Left forelimb (tissue), 1 donor: ENCODE measurements at places on chromosomes 5 and 9.
A peak's percentile ranks its signal among the peaks of the same experiment; 100 is the strongest.

DNA sequence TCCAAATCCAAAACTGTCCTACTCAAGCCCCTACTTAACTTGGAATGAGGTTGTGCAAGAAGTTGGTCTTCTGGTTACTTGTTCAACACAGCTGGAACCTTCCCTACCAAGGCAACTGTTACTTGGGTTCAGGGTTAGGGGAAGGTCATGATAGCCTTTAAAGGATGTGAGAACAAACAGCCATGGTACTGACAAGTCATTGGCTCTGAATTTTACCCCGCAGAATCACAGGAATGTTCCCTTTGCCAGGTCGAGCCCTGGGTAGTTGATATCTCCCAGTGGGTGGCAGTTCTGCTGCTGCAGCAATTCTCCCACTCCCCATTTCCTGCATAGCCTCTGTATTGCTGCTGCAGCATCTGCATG is 396.1 kb upstream of the MPDZ start:
- no peak for DNase-seq

DNA sequence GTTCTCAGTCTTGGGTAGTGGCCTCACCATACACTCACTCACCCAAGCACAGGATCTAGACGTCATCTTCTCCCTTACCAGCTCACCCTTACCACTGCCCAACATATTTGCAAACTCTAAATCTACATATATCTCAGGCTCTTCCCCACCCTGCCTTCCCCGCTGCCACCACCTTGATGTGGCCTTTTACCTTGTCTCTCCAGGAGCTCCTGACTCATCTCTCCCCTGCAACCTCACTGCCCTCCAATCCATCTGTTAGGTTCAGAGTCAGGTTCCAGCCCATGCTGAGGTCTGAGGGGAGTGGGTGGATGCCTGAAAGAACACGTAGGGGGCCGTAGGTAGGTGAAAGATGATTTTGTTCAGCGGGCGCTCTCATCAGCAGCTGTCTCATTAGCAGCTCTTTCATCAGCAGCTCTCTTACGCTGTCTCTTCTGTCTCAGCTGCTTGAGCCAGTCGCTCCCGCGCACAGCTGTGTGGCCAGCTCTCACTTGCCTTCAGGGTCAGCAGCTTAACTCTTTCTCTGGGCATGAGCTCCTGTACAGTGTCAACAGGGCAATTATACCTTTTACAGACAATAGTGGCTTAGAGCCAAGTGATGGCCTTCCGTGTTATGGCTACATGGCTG is 23.1 kb upstream of the CKMT2 start:
- DNase-seq: no peak

GRCh38 chr5:123176224-123176937 is 87.3 kb downstream of the PRDM6 start:
- no peak for DNase-seq

GRCh38 chr5:157108976-157109375 is at the start of gene HAVCR2:
HAVCR2 (minus strand) TSS chr5:157109044; CDS start chr5:157108983, 61 bp downstream.
- DNase-seq: no peak

- DNase-seq: no peak
These were observed 344.3 kb upstream of the ARRDC3 start for GRCh38 chr5:91727463-91727862.

DNA sequence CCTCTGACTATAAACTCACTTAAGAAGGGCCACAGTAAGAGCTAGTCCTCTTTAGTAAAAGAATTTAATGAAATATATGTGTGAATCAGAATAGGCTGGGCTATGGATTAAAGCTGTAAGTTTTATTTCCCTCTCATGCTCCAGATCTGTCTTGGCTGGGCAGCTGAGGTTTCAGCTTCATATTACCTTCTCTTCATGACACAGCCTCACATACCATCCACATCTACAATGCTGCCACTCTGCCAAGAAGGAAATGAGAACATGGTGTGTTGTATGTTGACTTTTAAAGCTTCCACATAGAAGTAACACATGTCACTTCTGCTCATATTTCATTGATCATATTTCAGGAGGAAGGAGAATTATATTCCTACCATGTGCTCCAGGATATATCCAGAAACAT is 776.0 kb upstream of the ACO1 start:
- no peak for DNase-seq

GRCh38 chr9:124733964-124734740 is 37.0 kb downstream of the NR6A1 start:
- no peak for DNase-seq

GRCh38 chr5:31854181-31855133 is 215.5 kb downstream of the PDZD2 start:
- peak; percentile 72 for DNase-seq

- DNase-seq: no peak
These were observed 395.1 kb downstream of the PLK2 start for GRCh38 chr5:58064801-58065200.

DNA sequence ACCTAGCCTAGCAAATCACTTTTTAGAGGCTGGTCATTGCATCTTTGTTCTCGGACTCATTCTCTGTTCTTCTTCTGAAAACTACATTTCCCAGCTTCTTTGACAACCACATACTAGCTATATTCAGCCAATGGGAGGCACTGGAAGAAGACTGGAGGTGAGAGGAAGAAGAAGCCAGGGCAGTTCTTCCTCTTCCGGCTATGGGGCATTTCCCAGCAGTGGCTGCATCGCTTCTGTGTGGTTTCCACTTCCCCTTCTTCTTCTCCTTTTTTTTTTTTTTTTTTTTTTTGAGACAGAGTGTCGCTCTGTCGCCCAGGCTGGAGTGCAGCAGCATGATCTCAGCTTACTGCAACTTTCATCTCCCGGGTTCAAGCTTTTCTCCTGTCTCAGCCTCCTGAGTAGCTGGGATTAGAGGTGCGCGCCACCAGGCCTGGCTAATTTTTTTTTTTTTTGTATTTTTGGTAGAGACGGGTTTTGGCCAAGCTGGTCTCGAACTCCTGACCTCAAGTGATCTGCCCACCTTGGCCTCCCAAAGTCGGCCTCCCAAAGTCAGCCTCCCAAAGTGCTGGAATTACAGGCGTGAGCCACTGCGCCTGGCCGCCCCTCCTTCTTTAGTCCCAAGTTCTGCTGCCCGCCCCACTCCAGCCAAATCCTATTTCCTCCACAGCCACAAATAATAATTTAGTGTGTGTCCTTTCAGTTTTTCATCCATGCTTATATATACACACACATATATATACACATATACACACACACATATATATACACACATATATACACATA is 6.9 kb upstream of the UBAP1 start:
- no peak for DNase-seq

GRCh38 chr9:90903766-90904424 is 102.3 kb downstream of the SYK start:
- DNase-seq: no peak

- DNase-seq: no peak
These were observed 42.7 kb upstream of the ANGPTL2 start for GRCh38 chr9:127165116-127165515.

DNA sequence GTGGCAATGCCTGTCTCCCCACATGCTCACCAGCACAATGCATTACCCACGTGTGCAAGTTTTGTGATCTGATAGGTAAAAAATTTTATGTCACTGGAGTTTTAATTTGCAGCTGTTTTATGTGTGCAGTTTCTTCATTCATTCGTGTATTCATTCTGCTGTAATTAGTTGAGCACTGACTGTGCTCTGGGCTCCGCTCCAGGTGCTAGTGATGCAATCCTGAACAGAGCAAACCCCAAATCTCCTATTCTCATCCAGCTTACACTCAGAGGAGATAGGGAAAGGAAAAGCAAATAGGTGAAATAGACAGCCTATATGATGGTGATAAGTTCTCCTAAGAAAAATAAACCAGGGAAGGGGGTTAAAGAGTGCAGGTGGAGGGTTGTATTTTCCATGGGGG is 148.4 kb downstream of the TENT4A start:
- DNase-seq: no peak

GRCh38 chr9:792331-793260 is 48.9 kb upstream of the DMRT1 start:
- no peak for DNase-seq

DNA sequence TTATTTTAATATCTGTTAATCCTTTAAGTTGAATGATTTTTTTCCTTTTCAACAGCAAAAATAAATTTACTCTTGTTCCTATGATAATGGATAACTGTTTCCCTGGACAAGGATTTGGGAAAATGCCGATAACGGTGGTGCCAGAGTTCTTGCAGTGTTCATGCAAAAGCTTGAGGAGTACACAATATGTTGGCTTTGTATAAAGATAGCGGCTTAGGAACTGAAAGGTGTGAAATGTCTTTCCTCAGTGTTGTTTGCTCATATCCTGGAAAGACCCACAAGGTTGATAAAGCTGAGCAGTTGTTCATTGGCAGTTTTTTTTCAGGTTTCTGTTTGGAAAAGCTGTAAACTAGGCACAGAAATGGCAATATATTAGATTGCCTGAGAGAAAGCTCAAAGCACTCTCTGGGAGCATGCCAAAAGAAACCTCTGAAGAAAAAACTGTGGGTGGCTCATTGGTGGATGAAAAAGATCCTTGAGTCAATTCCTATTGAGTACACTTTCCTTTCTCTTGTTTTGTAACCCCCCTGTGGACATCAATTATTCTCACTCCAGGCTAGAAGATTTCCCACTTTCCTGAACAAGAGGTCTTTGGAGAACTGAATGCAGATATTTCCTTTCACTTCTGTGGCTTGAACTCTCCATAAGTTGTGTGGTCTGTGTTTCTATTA is 117.2 kb upstream of the RGMB start:
- no peak for DNase-seq

GRCh38 chr5:171647043-171647903 is 138.3 kb upstream of the SMIM23 start:
- no peak for DNase-seq

DNA sequence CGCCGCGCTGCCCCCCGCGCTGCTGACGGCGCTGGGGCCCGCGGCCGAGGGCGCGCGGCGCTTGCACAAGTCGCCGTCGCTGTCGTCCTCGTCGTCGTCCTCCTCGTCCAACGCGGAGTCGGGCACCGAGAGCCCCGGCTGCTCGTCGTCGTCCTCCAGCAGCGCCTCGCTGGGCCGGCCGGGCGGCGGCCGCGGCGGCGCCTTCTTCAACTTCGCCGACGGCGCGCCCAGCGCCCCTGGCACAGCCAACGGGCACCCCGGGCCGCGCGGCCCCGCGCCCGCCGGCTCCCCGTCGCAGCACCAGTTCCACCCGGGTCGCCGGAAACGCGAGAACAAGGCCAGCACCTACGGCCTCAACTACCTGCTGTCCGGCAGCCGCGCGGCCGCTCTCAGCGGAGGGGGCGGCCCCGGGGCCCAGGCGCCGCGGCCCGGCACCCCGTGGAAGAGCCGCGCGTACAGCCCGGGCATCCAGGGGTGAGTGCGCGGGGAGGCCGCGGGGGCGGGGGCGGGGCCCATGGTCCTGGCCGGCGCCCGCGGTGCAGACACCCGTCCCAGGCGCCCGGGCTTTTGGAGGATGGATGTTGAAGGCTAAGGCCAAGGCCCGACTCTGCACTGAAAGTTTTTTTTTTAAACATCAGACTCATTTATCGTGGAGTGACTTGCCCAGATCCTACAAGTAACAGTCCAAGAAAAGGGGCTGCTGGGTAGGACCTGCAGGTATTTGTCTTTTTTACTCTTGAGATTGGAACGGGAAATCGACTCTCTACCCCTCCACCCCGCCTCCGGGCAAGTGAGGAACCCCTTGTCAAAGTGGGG is 1.2 kb downstream of the TENT4A start:
- DNase-seq: no peak

DNA sequence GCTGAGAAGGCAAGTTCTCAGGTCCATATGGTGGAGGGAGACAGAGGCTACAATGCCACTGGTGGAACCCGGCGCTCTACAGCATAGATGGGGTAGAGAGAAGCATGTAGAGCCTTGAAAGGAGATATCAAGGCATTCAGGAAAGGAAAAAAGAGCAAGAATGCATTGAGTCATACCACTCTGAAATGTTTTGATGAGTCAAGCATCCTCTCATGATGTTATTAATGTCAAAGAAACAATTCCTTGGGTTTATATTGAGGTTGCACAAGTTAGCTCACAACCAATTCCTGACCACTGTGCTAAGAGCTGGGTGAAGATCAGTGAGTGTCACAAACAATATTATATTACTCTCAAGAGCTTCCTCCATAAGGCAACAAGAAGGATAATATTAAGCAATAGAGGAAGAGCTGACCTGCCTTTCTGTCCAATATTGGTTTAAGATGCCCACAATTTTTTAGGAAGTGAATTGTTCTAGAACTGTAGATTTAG is 178.0 kb downstream of the RFK start:
- no peak for DNase-seq

DNA sequence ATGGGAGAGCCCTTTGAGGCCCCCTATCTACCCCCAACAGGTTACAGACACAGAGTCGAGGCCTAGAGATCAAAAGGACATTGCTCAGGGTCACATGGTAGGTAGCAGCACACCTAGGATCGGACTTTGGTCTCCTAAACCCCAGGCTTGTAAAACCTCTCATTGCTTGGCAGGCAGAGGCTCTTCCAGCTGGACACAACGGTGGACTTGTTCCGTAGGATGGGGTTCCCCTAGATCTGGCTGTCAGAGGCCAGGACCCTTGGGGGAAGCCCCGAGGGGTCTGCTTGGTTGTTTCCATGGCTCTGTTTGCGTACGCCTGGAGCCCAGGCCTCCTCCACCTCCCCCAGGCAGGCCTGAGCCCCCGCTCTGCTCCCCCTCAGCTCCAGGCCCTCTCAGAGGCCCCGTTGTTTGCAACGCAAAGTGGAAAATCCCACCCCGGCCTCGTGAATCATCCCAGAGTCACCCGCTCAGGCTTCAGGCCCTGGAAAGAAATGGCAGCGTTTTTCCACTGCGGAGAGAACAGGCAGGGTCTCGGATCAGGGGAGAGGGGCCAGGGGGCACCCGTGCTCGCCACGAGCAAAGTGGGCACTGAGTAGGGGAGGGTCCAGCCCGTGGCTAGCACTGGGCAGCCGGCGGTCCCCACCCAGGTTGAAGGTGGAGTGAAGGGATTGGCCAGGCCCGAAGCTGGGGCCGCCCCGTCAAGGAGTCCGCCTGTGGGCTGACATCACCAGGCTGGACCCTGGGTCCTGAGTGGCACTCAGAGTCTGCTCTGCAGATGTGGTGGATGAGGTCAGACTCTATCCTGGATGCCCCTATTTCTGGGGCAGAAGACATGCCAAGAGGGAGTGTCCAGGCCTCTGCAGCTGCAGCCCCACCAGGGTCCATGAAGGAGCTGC is 19.8 kb downstream of the COL27A1 start:
- DNase-seq: no peak
